Inflammatory macrophage treated with lipopolysaccharide for 4 hours (primary cell): ENCODE measurements at places on chromosomes 5 and 9.

GRCh38 chr9:2767800-2768677 is 50.7 kb downstream of the KCNV2 start:
- no peak for DNase-seq

DNA sequence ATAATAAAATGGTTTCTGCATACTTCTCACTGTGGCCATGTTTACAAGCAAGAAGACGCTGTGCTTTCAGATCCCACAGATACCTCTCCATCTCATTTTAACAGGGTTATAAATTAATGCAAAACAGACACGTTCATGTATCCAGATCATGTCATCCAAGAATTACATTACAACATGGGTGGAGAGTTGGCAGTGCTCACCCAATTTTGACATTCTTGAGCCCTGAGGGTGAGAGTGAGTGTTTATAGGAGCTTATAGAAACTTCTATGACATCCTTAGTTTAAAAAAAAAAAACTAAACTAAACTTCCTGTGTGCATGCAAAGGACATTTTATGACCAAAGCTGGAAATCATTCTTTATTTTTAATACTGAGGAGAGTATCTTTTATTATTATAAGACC is 9.1 kb downstream of the PRKACG start:
- no peak for DNase-seq

- DNase-seq: peak; percentile 47
Observed at GRCh38 chr9:37104183-37104889, 16.0 kb upstream of the ZCCHC7 start.

GRCh38 chr5:154478224-154478565 is at the start of gene HAND1:
Gene HAND1, minus strand, starts transcription at chr5:154478227. Its CDS starts 219 bp downstream, at chr5:154478008.
- no peak for DNase-seq

GRCh38 chr9:78004478-78005229 is 27.0 kb downstream of the GNAQ start:
- DNase-seq: peak; percentile 56

DNA sequence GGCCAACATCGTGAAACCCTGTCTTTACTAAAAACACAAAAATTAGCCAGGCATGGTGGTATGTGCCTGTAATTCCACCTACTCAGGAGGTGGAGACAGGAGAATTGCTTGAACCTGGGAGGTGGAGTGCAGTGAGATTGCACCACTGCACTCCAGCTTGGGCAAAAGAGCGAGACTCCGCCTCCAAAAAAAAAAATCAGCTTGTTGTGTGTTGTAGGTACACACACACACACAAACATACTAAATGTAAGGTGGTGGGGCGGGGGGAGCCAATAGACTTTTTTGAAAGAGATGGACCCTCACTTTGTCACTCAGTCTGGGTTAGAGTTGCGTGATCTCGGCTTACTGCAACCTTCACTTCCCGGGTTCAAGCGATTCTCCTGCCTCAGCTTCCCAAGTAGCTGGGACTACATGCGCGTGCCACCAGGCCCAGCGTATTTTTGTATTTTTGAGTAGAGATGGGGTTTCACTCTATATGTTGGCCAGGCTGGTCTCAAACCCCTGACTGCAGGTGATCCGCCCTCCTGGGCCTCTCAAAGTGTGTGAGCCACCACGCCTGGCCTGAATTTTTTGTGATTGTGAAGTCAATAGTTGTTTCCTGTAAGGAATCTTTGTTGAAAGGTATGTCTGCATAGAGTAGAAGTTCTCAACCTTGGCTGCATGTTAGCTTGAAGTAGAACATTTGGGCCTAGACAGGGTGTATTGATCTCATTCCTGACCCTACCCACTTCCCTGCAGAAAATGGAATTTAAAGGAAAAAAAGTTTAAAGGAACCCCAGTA is 13.7 kb downstream of the NPM1 start:
- DNase-seq: no peak
